ENCODE measurements at places on chromosomes 12 and 14.

DNA sequence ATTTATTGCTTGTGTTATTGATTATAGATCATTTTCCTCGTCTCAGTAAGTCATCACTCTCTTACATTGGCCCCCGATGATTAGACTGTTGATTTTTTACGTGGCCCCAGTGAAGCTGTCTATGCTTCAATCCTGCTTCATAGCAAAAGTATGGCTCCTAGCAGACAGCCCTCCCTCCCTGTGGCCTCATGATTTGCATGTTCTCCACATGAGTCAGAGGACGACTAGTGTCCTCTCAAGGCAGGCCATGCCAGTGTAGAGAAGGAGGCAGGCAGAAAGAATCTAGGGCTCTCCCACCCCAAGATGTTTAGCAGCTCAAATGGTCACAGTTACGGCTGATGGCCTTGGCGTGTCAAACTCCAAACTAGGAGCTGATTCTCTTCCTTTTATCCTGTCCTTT, 59.6 kb downstream of the FIGNL2 start:
- no peak for DNase-seq

DNA sequence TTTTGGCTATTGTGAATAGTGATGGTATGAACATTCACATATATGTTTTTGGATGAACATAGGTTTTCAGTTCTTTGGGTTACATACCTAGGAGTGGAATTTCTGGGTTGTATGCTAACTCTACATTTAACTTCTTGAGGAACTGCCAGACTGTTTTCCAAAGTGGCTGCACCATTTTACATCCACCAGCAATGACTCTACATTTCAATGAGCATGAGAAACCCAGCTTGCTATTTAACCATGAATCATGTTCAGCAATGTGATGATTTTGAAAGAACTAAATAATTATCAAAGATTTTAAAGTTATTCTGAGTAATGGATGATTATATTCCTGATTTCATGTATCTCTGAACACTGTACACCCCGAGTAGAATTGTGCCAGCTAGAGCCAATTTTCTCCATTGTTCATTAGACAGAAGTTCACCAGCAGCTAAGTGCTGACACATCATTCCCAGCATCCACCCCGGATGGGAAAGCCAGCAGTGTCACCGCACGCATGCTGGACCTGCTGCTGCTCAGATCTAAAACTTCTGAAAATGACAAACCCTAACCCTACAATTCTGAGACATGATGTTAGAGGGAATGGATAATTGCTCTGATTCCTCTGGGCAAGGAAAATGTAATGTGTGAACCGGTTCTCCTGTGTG, 13.3 kb upstream of the ANAPC5 start:
- DNase-seq = no peak

DNA sequence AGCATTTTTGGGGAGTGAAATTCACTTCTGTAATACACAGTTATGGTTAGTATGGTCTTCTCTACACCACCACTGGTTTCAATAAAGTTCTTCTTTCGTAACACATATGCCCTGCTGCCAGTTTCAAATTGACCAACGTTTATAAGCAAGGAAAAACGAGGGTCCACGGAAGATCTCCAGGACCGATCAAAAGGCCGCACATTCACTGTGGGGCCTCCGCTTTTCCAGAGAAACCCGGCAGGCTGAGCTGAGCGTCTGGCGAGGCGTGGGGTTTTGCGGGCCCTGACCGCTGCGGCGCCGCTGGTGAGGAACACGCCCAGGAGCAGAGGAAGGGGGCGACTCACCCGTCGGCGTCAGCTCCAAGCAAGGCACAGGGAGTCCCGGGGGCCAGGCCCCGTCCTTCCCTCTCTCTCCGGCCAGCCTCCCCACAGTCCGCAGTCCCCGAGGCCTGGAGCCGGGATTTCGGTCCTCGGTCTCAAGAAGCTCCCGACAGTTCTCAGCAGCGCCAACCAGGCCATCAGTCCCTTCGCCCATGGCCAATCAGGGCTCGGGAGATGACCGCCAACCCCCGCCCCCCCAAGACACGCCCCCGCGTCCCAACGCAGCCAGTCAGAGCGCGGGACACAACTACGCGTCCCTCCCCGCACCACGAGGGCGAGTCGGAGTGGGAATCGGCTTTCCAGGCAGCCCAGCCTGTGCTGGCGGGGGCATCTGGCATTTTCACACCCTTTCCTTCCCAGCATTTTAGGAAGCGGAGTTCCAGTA, at the start of gene MTERF2:
MTERF2 (minus strand) TSS at position 522 of the 765 bp plus-strand sequence. CDS start 8,432 bp downstream, outside the sequence.
- DNase-seq = peak; percentile 94

GRCh38 chr12:22994316-22994675, 369.3 kb downstream of the ETNK1 start:
- no peak for DNase-seq

DNA sequence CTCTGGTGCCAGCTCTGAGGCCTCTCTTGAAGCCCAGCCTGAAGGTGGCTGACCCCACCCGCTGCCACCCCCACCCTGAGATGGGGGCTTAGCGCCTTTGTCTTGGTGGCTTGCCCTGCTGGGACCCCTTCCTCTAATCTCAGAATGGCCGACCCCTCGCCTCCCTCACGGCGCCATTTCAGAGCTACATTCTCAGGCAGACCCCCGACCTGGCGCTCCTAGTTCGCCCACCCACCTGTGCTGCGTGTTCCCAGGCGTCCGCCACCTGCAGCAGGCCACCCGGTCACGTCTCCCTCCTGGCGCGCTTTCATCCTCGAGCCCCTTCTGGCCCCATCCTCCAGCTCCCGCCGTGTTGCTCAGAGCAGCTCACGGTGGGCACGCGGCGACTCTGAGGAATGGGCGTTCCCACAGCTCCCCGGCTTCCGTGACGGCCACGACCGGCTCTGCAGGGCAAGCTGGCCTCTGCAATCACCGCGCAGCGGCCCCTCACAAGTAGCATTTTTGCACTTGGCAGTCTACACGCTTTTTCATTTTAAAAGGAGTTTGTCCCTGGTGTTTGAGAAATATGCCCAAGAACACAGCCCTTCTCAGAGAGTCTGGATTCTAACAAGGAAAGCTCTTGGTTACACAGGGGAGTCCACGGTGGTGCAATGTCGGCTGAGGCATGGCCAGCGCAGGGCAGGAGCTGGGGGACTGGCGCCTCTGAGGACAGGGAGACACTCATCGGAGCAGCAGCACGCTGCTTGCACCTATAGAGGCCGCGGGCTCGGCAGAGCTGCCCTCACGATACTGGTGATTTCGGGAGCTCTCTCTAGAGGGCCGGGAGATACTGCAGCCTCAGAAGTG, 105.7 kb upstream of the C14orf180 start:
- no peak for DNase-seq

DNA sequence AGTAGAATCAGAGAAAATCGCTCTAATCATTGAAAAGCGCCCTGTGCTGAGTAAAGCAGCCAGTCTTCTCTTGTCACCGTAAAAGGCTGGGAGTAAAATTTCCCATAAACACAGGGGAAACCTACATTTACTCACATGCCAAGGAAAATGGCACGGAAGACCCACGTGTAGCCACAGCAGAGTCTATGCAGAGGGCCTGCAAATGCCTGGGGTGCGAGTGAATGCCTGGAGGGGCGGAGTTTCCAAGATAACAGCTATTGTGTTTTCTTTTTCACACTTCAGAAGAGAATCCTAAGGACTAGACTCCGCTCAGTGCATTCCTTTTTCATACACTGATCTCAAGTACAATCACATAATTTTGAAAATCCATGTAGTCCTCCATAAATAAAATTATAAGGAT, 159.9 kb upstream of the FOXN3 start:
- DNase-seq = peak; percentile 70

- DNase-seq = peak; percentile 83
Measured at GRCh38 chr12:98653866-98654493, 8.9 kb downstream of the APAF1 start.

DNA sequence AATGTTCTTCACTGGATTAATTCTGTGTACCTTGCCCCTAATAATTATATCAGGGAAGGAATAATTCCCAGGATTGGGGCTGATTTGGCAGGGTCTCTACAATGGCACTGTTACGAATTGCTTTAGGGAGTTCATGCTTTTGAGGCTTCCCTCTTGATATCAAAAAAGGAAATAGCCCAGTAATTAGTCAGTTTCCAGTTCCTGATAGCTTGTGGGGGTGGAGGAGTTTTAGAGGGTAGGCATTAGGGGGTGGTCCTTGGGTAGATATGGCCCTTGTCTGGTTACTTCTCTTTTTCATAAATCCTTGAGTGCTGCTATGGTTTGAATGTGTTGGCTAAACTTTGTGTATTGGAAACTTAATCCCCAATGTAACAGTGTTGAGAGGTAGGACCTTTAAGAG, 6.1 kb upstream of the SRSF5 start:
- no peak for DNase-seq

GRCh38 chr14:85186082-85186481, 343.9 kb upstream of the FLRT2 start:
- DNase-seq = no peak

DNA sequence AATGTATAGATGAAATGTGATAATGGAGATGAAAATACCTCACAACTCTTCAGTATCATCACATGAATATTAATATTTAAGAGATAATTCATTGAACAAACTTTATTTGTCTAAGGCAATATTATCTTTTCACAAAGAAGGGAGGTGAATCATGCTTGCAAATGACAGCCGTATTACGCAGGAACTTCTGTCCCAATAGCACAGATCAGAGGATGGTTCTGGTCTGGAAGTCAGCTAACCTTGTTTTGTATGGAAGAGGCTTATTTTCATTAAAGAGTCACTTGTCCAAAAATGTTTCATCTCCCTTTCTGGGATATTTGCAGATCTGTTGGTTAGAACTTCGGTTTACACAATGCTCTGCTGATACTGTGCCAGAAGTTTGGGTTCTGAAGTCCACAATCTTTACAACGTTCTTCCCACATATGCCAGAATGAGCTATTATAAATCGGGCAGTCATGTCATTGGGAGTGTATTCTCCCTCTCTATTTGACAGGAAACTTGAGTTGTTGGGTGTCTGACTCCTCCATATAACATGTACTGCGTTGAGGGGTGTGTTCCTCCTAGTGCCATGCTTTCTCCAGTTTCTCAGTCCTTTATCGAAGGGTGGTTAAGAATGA, 29.8 kb downstream of the YY1 start:
- DNase-seq = no peak

Data from hematopoietic multipotent progenitor cell treated with erythropoietin and hydrocortisone succinate and interleukin-3 and kit ligand, for 8 days (in vitro differentiated cells).